ENCODE measurements at places on chromosomes 6 and 20.

- no peak for DNase-seq
Observed at GRCh38 chr6:159821122-159821521, 21.0 kb downstream of the PNLDC1 start.

DNA sequence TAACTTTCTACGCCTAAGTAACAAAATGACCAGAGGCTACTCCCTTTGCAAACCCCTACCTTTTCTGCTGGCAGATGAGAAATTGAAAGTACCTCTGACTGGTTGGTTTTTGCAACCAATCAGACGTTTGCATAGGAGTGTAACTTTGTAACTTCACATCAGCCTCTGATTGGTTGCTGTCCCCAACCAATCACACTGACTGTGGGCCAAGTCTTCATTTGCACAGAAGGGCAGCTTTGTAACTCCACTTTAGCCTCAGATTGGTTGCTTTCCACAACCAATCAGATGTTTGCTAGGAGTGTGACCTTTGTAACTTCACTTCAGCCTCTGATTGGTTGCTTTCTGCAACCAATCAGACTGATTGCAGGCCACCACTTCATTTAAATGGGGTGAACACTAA lies 89.1 kb downstream of the ME1 start:
- DNase-seq: no peak

DNA sequence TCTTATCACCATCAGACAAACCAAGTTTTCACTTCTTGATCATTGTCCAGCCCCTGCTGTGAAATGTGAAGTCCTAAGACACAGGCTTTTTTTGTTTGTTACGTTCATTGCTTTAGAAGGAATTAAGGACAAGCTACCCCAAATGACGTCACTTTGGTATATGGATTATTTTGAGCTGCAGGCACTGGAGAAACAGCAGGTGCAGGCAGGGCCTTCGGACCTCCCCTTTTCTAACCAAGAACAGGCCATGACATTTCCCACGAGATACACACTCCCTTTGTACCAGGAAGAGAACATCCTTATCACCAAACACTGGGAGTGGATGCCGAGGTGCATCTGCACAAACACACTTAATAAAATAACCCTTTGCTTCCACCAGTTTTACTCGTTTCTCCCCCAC lies 418.0 kb upstream of the SULF2 start:
- no peak for DNase-seq

DNA sequence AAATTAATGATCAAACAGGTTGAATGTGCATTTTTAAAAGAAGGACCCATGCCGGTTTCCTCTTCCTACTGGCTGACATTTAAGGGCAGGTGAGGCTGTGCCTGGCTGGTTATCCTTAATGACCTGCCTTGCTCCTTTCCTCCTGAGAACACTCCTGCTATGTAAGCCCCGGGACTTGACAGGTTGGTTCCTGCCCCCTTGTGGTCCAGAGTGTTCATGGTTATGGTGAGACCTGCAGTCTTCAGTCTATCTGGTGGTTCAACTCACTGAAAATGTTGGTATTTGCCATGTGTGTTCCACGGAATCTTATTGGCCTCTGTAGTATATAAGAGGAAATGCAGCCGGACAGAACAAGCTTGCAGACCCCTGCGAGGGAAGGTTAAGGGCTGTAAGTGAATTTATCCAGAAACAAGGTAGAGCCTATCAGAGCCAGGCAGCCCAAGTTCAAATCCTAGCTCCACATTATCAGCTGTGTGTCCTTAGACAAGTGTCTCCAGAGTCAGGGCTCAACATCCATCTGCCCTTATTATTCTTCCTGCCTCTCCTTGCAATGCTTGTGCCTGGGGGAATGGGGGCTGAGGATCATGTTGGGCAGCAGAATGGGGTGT lies 5.2 kb upstream of the BPIFA3 start:
- DNase-seq: no peak

DNA sequence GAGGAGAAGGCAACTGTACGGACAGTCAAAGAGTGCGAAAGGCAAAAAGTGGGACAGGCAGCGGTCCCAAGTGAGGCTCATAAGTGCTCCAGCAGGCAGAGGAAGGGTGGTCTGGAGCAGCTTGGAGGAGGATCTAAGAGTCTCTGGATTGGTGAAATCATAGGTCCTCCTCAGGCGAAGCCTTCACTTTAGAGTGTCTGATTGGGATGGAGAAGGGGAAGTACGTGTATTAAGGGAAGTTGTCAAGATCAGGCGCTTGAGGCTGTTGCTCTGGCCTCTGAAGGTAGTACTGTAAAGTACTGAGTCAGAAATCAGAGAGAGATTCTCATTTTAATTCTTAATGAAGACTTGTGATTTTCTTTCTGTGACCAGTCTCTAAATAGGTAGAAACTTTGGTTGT lies 185.6 kb downstream of the KIF16B start:
- DNase-seq: no peak

DNA sequence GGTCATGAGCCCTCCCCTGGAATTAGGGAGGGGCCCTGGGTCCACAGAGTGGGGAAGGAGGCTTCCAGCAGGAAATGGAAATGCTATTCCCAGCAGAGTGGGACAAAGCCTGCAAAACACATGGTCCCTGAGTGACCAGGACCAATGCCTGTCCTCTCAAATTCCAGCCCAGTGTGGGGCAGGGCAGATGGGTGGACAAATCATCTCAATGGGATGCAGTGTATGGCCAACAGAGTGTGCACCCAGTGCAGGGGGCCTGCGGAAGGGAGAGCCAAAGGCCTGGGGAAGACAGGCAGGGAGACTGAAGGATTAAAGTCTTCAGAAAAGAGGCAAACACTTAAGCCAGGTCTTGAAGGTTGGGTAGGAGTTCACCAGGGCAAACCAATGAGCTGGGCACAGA lies 28.7 kb upstream of the PHACTR3 start:
- no peak for DNase-seq

DNA sequence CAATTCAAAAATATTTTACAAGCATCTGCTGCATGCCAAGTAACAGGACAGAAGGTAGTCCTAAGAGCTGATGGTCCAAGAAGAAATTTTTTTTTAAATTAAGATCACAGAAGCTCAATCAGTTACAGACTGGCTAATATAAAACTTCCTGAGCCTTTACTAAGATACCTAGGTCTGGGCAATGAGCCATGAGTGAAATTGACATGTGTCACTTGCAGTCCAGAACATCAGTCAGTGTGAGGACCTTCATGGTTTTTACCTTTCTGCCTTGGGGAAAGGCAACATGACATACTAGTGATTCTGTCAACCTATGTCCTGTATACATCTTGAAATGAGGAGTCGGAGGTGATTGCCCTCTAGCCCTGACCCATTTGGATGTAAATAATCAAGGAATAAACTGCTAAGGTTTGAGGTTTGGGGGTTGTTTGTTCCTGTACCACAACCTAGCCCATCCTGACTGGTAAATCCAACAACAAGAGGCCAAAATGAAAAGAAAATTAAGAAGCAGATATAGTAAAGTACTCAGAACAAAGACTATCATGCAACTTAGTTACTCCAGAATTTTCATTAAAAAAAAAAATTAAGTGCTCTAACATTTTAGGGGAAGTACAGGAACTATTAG lies 70.0 kb downstream of the CNKSR3 start:
- no peak for DNase-seq

DNA sequence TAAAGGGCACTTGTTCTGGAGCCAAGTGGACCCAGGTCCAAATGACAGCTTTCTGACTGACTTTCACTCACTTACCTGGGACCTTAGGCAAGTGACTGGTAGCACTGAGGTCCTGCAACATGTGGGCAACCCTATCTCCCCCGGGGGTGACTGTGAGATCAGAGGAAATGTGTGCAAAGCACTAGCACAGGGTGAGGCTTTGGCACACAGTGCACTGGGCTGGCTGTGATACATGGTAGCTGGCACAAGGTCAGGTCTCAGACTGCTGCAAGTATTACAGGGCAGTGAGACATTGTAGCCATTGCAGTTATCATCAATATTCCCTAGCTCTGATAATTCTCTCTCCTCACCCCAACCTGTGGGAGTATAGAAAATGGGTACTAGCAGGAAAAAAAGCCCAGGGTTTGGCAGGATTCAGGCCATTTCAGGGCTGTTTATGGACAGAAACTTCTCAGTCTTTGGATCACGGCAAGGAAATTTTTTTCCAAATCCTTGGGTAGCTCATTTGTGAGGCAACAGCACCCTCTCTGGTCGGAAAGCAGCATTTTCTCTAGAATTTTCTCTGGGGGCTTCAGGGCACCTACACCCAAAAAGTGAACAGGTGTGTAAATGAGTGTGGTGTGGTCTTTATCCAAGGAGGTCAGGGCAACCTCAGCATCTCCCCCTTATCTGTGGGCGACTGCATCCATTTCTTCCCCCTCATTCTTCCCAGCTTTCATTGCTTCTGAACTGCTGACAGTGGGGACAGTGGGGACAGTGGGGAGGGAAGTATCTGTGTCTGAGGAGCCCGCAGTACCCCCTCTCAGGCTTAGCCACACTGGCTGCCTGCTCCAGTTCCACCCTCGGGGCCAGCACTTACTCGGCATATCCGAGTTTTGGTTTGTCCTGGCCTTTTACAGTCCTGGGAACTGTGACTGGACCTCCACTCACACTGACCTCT lies 148.7 kb upstream of the PHACTR3 start:
- DNase-seq: no peak

DNA sequence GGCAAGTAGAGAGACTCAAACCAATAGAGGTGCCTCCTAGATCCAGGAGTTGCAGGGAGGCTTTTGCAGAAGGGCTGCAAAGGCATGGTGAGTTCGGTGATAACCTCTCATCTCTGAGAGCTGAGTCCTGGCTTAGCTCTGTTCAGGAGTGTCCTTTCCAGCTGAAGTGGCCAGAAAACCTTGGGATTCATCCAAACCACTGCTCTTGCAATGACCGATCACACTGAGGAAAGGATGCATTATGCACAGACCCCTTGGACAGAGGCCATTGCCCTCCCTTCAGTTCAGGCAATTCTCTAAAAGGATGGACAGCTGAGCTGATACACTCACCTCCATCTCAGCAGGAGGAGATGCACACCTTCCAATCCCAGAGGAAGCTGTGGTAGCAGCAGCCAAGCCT lies 158.8 kb upstream of the ENPP5 start:
- no peak for DNase-seq

DNA sequence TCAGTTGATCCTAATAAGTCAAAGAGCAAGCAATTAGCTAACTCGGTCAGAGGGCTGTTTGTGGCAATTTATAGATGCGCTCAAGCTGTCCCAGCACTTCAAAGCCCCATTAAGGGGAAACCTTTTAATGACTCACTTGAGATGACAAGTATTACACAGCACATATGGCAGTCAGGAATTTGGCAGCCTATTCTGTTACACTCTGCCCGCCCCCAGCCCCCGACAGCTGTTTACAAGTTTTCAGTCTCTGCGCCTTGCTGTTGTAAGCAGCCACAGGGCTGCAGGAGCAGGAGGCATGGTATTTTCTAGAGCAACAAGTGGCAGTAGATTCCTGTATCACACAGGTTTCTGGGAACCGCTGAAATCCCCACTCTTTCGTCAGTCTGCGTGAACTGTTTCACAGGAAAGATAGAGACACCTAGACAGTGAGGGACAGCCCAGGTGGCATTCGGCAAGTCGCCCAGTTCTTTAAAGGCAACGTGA lies 263.0 kb downstream of the FOXC1 start:
- no peak for DNase-seq

- DNase-seq: no peak
Observed at GRCh38 chr6:36839749-36840431, 646 bp upstream of the CPNE5 start.

DNA sequence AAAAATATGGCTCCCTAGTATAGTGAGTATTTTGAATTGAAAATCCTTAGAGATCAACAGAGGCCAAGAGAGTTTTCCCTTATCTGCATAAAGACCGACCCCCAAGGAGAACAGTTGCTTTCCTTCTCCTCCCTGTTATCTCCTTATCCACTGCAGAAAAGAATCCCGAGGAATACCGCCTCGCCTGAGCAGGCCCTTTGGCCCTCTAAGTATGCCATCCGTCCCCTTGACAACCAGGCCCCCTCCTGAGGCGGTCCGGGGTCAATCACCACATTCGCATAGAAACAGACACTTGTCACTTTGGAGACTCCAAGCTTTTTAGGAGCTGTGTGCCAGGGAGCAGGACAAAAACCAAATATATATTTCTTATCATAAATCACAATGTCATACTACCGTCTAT lies 15.9 kb upstream of the GGTLC1 start:
- no peak for DNase-seq

DNA sequence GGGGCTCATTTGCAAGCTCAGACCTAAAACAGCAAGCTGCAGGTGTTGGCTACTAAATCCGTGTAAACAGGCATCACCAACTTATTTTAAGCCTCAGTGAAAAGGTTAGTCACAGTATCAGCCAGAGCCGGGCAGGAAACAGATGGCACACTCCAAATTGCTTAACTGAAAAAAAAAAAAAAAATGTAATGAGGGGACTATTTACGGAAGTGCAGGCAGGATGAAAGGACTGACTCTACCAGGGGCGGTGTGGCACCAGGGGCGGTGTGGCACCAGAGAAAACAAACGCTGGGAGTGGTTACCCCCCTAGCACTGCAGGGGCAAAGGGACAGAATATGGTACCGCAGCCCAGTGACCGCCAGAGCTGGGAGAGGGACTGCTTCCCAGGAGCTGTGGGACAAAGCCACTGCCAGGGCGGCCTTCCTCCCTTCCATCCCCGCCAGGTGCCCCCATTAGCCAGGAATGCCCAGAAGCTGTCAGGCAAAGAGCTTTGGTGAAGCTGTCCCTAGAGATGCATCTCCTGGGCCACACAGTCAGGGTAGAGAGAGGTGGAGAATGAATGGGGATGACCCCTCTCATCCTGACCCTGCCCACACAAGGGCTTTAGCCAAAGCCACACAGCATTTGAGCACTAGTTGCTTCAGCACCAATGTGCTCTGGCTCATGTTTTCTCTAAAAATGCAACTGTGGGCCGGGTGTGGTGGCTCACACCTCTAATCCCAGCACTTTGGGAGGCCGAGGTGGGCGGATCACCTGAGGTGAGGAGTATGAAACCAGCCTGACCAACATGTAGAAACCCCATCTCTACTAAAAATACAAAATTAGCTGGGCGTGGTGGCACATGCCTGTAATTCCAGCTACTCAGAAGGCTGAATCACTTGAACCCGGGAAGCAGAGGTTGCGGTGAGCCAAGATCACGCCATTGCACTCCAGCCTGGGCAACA lies 39.6 kb upstream of the GFOD1 start:
- no peak for DNase-seq

Data from stimulated activated CD4-positive, alpha-beta T cell treated with anti-CD3 and anti-CD28 coated beads, Interleukin-1b, Interleukin-23, amount 100 ng/mL, for 24 hours (primary cell).